ENCODE measurements at places on chromosomes 2 and 18.

DNA sequence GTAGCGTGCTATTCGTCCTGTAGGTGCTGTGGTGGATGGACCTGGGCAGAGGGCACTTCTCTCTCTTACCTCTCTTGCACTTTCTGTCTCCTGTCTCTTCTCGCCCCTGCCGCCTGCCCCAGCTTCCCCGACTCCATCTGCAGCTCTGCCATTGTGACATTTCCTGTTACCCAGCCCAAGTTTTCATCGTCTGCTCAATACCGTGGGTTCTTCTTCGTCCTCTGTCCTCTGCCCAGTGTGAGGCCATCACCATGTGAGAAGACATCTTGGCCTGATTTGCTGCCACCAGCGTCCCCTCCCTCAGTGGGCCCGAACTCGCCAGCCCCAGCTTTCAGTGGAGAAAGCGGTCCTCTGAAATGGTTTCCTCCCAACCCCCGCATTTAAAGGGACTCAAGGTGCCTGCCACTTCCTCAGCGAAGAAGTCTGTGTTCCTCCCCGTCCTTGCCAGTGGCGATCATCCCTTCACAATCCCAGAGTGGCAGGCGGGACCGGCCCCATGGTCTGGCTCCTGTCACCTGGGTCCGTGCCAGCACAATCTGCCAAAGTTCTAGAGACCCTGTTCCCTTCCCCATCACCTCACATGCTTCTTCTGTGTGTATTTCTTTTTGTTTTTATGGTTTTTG is 18.0 kb downstream of the TGOLN2 start:
- DNase-seq: no peak

- no peak for DNase-seq
Observed at GRCh38 chr2:196046123-196046917, 22.3 kb downstream of the DNAH7 start.

- no peak for DNase-seq
Observed at GRCh38 chr2:171004363-171004762, 75.3 kb downstream of the GORASP2 start.

GRCh38 chr2:9547262-9547991 is 8.2 kb downstream of the ADAM17 start:
- no peak for DNase-seq

DNA sequence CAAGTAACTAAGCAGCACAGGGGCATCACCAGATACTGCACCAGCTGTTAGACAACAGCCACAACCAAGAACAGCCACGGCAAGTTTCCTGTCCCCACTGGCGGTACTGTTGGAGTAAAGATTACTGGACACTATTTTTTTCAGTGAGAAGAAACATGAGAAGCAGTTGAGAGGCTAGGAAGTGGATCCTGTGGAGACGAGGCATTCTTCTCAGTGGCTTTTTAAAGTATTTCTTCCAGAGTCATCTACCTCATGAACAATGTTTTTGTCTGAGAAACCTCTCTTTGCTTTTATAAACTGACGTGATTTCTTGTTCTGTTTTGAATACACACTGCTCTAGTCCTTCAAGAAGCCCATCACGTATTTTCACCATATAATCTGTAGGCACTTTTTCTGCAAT is 18.8 kb downstream of the TM4SF20 start:
- DNase-seq: no peak

- DNase-seq: no peak
Observed at GRCh38 chr2:153291718-153292117, 186.8 kb downstream of the RPRM start.

DNA sequence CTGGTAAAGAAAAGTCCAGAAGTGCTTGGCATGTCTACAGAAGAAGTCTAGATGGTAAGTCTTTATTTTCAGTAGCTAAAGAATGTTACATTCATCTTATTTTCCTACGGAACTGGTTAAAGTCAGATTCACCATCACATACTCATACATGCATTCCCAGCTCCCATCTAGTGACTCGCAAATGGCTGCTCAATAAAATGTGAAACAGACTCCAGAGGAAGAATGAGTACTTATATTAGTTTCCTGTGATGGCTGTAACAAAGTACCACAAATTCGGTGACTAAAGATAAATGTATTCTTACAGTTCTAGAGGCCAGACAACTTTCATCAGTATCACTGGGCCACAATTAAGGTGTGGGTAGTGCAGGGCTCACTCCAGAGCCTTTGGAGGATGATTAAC is 797.2 kb downstream of the SATB2 start:
- DNase-seq: no peak

DNA sequence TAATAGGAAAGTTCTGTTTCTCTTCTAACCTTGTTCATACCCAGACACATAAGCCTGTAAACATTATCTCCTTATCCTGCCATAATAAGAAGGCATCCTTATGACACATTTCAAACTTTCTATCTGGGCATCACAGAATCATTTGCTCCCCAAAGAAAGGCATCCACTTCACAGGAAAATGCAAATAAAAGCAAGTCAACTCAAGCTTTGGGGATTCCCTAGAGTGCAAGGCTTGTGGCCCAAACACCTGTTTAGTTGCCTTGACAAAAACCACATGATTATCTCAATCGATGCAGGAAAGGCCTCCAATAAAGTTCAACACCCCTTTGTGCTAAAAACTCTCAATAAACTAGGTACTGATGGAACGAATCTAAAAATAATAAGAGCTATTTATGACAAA is 195.7 kb upstream of the GALNT5 start:
- no peak for DNase-seq

DNA sequence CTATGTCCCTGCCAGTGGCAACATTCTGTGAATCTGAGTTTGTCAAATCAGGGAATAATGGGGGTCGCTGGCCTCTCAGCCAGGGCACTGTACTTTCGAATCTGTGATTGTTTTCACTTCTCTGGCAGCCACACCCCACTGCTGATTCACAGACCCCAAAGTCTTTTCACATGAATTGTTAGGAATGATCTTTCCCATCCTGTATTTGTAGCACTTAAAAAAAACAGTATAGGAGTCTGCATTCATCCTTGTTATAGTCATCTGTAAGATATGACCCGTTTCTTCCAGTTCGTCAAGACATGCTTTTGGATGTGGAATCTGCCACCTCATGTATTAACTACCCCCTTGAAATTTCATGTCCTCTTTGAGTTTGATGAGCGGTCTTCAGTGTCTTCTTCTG is 928 bp downstream of the NAGK start:
- DNase-seq: no peak

DNA sequence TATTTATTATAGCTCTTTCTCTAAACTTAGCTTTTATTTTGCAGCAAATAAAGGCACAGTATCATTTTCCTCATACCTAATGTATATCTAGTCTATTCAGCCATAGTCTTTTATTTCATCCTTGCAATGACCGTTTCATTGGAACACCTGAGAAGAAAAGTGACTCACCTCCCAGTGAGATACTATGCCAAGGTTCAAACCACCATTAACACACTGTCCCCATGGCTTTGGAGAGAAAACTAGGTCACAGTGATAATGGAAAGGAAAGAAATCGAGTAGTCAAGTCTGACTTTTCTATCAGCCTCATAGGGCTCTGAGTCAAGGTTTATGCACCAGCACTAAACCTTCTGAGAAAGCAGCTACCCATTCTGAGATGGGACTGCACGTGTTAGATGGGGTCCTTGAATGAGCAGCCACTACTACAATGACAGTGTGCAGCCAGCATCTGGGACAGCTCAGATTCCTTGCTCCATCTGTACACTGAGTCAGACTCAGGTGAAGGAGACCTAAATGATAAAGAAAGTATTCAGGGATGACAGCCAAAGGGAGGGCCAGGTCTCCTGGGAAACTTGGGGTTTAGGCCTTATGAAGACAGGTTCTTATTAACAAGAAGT is 971.1 kb upstream of the ACVR2A start:
- no peak for DNase-seq

DNA sequence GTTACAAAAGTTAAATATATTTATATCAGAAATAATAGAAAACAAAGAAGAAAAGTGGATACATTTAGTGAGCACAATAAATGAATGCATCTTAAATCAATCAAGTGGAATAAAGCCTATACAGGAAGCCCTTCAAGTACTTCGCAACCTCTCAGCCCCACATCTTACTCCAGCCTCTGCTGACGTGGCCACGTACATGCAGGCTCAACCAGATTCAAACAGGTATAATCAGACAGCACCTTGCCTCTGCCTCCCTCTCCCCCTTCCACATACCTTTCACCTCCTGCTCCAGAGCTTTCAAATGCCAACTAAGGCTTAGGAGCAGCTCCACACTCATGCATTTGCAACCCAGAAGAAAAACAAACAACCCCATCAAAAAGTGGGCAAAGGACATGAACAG is 32.9 kb downstream of the CACNB4 start:
- no peak for DNase-seq

- peak; percentile 29 for DNase-seq
Observed at GRCh38 chr2:216404010-216404618, 8.2 kb upstream of the SMARCAL1 start.

DNA sequence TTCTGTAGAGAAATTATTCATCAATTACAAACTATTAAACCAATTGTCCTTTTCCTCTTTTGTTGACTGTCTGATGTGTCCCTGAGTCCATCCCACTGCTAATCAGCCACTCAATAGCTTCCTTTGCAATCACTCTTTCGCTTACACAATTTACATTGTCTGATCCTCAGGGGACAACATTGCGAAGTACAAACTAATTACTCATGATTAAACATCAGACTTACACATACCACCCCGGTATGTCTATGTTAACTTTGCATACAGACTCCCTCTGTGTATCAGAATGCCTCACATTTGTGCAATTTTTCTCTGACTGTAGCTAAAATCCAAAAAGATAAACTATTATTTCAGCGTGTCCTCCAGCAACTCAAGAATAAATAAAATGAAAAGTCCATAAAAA is 264.4 kb upstream of the REV1 start:
- no peak for DNase-seq

DNA sequence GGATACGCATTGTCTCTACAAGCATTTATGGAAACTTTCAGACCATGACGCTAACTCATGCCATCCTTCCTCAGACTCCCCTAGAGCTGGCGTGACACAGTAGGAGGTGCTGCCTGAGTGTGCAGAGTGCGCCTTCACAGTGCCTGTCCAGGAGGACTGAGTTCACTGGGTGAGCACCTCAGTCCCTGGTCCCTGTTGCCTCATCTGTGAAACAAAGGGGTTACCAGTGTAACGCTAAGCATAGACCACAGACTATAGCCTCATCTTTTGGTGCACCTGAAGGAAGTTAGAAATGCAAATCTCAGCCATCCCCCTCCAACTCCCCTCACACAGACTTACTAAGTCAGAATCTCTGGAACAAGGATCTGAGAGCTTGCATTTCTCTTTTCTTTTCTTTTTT is 142.8 kb downstream of the TMEM17 start:
- DNase-seq: no peak

DNA sequence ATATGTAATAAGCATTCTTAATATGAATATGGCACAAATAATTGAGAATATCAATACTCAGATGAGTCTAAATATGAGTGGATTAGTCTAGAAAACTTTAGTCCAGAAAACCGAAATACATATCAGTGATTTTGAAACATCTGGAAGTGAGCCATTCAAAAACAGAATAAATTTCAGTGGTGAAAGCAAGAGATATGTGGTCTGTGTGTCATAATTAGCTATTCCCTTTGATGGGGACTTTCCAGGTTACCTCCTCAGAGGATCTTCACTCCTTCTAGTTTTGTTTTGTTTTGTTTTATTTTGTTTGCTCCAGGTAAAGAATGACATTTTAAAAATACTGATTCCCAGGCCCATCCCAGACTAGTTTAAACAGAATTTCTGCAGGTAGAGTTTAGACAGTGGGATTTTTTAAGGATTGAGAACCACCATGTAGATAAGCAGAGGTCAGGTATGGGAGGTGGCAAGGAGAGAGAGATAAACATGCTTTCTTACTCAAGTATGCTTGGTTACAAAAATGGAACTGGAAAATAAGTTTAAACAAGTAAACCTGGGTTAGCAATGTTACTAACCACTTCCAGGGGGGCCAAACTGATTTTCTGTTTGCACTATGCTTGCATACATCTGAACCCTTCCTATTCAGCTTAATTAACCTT is 70.7 kb downstream of the NABP1 start:
- DNase-seq: no peak

DNA sequence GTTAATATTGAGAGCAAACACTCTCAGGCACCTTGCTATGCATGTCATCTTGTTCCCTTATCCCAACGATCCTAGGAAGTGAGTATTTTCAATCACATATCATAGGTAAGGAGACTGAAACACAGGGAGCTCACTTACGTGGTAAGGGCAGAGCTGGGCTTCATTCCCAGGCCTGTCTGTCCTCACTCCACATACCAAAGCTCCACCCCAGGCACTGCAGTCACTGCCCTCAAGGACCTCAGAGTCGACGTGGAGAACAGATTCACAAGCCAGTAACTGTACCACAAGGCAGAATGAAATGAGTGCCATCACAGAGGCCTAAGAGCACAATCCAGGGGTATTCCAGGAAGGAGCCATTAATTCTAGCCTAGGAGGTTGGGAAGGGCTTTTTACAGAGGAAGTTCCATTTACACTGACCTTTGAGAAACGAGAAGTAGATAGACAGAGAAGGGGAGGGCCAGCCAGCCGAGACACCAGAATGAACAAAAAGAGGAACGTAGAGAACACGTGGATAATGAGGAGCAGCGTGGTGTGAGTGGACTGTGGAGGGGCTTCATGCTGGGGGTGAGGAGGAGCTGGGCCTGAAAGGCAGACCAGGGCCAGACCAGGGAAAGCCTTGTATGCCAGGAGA is 48.6 kb downstream of the KIAA2012 start:
- DNase-seq: no peak

DNA sequence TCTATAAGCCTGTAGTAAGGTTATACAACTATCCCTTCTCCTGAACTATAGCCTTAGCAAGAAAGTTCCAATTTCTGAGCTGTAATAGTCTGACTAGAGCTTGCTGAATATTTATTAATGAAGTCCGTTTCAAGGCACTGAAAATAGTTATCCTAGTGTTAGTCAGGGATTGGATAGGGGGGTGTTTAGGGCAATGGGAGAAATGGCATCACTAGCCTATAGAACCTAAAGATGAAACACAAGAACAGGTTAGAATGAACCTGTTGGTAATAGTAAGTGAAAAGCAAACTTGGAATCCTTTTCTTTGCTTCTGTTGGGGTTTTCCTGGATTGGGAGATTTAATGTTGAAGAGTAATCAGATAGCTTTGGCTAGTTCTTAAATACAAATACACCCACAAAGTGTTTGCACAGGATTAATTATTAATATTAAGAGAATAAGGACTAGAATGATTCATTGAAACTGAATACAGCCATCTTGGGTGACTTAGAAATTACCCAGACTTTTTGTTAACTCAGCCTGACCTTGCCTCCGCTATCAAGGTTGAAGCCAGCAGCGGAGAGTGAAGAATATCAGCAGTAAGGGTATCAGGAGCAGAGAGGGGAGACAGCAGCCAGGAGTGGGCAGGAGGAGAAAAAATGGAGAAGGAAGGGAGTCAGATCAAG is 14.4 kb downstream of the CCNT2 start:
- DNase-seq: no peak

GRCh38 chr2:236417150-236417549 is 152.5 kb upstream of the ACKR3 start:
- no peak for DNase-seq

Data from activated naive CD8-positive, alpha-beta T cell treated with anti-CD3 and anti-CD28 coated beads for 36 hours (primary cell).